Cerebellar nuclear complex (tissue), 1 donor: ENCODE measurements at places on chromosomes 6 and 20.

GRCh38 chr6:167541544-167541943, 216.7 kb downstream of the TTLL2 start:
- DNase-seq, result no peak

DNA sequence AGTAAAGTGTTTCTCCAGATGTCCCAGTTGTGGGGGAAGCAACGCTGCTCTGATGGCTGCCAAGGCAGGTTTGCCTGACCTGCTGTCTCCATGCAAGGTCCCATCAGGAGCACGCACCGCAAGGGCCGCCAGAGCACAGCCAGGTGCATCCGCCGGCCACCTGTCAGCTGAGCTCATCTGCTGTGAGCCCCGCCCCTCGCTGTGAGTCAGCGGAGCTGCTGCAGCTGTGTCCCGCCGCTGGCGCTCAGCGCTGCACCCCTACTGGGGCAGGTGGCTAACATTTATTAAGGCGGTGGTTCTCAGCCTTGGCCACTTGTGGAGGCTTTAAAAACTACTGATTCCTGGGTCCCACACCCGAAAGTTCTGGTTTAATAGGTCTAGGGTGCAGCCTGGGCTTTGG, 225.7 kb downstream of the UST start:
- no peak for DNase-seq

- DNase-seq, result no peak
Observed at GRCh38 chr6:69232008-69232407, 564.8 kb downstream of the LMBRD1 start.

DNA sequence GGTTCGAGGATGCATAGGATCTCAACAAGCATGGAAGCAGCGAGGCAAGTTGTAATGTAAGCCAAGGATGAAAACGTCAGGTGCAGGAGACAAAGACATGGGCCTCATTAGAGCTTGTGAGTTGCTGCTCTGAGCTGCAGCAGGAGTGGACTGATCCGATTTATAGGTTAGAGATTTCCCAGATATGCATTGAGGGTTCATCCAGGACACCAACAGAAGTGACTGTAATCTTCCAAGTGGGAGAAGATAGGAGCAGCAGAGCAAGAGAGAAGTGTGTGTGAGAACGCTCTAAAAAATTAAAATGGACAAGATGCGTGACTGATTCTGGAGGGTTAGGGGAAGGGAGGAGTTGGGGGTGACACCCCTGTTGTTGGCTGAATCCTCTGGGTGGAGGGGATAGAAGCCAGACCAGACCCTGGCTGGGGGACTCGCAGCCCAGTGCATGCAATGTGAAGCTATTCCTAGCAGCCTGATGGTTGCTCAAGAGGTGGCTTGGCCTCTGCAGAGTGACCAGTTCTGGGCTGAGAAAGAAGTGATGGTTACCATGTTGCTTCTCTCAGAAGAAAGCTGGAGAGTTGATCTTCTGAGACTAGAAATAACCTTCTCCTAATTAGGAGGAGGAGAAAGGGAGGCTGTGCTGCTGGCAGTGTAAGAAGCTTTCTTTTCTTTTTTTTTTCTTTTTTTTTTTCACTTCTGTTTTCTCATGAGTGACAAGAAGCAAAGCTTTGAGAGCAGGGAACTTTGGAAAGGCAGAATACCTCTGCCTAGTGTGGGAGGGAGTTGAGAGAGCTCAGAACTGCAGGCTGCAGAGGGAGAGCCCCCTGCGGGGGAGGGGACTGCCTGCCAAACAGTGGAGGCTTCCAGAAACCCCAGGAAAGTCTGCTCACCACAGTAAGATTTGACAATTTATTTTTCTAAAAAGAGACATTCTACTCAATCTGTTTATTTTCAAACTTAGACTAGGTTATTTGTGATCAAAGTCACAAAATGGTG, 116.9 kb downstream of the SLX4IP start:
- DNase-seq, result no peak

GRCh38 chr20:561437-562231, 18.0 kb upstream of the CSNK2A1 start:
- DNase-seq, result no peak

- DNase-seq, result no peak
Observed at GRCh38 chr6:20709451-20709850, 175.2 kb downstream of the CDKAL1 start.

DNA sequence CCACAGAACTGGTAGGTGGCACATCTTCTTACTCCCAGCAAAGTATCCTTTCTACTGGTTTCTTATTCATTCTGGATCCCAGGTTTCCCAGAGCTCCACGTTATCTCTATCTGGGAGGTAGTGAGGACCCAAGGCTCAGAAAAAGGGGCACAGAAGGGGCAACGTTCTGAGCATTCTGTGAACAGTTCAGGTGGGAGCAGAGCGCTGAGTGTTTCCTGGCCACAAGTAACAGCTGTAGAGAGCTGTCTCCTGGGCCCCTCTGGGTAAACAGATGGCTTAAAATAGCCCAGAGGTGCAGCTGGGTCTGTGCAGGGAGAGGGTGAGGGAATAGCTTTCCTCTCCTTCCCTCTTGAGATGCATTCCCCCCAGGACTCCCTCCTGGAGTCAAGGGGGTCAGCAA, 2.1 kb downstream of the APOBEC2 start:
- DNase-seq, result no peak

GRCh38 chr20:34622821-34623451, 54.0 kb downstream of the PIGU start:
- no peak for DNase-seq

GRCh38 chr6:53594596-53594995, 49.7 kb upstream of the GCLC start:
- no peak for DNase-seq

GRCh38 chr20:59190466-59190865, 26.8 kb downstream of the ZNF831 start:
- DNase-seq, result no peak

DNA sequence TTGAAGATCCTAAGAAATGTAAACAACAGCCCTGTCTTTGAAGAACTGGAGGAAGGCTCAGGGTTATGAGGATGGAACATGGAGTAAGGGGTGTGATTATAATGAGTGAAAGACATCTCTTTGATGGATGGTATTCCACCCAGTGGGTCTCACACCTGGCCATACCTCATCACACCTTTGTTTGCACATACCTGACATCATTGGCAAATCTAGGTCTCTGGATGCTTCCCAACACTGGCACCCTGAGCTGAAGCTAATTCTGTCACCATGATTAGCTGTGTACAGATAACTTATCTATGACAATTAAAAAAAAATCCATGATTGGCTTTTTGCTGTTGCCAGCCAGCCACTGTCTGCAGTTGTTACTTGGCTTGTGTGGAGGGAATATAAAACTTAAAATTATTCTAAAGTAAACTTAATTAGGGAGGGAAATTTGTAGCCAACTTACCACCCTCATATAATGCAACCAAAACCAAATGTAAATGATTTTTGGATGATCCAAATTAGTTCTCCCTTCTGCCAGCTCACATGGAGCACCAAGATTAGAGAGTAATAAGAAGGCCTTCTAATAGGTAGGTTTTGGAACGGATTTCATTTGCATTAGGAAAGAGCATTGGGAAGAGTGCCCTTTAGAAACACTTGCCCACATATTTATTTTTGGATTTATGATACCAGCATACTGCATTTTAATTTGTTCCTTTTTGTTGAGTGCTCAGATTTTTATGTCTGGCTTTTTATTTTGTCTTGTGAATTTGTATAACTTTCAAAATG, 249.5 kb downstream of the SOX4 start:
- DNase-seq, result no peak

GRCh38 chr20:58149437-58150091, 78.9 kb downstream of the ANKRD60 start:
- DNase-seq, result no peak

- DNase-seq, result no peak
Observed at GRCh38 chr20:1376007-1376406, 16.8 kb downstream of the FKBP1A start.

DNA sequence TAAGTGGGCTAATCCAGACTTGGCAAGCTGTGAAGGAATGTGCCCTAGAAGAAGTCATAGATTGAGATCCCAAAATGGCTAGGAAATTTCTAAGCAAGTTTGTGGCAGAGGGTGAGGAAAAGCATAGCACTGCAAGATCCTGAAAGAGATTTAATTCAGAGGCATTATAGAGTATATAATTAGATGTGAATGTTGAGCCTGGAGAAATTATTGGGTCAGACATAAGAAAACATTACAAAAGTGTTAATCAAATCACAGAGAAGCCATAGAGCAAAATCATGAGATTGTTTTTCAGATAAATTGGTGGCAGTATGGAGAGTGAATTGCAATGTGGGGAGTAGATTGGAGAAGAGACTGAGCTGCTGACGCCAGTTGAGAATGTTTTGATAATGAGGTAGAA, 90.0 kb downstream of the CD2AP start:
- no peak for DNase-seq

- no peak for DNase-seq
Observed at GRCh38 chr20:13739731-13740649, 44.7 kb downstream of the ESF1 start.
